ENCODE measurements at places on chromosomes 4 and X. TPM values are rescaled to one million over a fixed set of nuclear protein-coding genes. Genes with fewer than 3 reads are reported as not detected.

GAGE1 gene
- total RNA-seq, result not detected

FDCSP gene
- not detected for total RNA-seq

TACC3 gene
- 1.8 TPM for total RNA-seq

SPCS3 gene
- total RNA-seq, result 25.7 TPM

RIPPLY1 gene
- not detected for total RNA-seq

ADH1B gene
- 104 TPM for total RNA-seq

FMR1NB gene
- total RNA-seq, result not detected

ARX gene
- 2.3 TPM for total RNA-seq

GRCh38 chr4:1910643-1911042, 39.5 kb downstream of the NSD2 start:
- DNase-seq, result no peak

- no peak for DNase-seq
These were observed 18.1 kb upstream of the CHRNA9 start for GRCh38 chr4:40316782-40317635.

GRCh38 chr4:183627979-183628588, 30.9 kb downstream of the RWDD4 start:
- no peak for DNase-seq

- no peak for DNase-seq
These were observed 81.9 kb downstream of the RBM47 start for GRCh38 chr4:40547789-40548132.

DNA sequence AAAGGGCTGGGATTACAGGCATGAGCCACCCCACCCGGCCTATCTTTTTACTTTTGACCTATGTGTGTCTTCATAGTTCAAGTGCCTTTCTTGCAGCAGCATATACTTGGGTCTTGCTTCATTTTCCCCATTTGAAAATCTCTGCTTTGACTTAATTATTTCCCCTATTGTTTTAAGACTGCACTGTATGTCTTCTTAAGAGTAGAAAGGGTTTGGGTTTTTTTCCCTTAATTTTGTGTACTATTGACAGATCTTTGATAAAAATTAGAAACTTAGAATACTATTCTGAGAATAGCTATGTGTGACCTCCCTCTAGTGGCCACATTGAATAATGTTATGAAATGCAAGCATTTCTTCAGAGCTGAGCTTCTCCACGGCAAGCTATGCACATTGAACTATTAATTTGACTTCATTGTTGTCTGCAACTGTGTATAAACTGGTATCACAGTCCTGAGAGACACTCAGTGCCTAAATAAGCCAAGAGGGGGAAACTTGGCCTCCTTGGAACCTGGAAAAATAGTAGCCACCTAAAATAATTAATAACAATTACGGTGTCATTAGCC, 8.7 kb upstream of the SLC25A4 start:
- no peak for DNase-seq

GRCh38 chrX:153665726-153666306, 7.8 kb downstream of the PNCK start:
- no peak for DNase-seq

DNA sequence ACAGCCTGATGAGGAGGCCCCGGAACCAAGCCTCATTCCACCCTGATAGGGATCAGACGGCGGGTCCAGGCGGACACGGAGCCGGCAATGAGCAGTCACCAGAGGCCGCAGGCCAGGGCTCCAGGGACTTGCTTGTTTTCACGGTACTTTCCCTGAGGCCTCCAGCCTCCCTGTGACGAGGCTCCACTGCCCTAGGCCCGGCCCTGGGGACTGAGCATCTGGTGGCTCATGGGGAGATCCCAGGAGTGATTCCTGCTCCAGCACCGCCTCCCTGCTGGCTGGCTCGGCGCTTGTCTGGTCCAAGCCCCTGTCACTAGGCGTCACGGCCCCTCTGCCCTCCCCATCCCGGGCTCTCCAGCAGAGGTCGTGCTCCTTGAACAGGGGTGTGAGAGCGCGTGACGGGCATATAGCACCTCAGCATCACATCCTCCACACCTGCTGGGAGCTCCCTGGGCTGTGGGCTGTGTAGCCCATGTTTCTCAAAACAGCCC, 14.1 kb downstream of the HTRA3 start:
- no peak for DNase-seq

DNA sequence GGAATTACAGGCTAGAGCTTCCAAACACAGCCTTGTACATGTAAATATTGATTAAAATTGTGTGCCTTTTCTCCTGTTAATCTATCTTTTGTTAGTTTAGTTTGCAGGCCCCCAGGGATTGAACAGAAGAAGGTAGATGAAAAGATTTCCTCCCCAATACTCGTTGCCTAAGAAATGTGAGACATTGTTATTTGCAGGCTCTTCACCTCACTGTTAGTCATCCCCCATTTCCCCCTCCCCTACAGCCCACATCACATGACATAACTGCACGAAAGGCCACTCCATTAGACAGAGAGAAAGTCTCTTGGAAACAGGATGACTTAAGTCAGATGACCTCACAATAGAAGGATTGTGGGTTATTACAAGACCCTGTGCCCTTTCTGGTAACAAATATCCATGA, 13.3 kb upstream of the MID1 start:
- no peak for DNase-seq

DNA sequence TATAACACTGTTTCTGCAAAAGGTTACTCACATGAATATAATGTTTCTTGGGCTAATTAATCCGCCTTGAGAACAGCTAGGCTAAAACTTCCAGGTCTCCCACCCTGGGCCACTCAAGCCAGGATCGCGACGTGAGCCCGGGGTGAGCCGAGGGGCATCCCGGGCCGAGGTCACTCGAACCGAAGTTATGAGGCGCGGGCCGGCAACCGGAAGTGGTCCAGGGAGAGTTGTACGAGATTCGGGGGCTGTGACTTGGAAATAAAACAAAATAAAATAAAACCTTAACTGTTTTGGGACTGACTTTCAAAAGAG, 317 bp downstream of the CMC4 start:
- no peak for DNase-seq

GRCh38 chr4:7066006-7066405, 1.9 kb downstream of the GRPEL1 start:
- no peak for DNase-seq

DNA sequence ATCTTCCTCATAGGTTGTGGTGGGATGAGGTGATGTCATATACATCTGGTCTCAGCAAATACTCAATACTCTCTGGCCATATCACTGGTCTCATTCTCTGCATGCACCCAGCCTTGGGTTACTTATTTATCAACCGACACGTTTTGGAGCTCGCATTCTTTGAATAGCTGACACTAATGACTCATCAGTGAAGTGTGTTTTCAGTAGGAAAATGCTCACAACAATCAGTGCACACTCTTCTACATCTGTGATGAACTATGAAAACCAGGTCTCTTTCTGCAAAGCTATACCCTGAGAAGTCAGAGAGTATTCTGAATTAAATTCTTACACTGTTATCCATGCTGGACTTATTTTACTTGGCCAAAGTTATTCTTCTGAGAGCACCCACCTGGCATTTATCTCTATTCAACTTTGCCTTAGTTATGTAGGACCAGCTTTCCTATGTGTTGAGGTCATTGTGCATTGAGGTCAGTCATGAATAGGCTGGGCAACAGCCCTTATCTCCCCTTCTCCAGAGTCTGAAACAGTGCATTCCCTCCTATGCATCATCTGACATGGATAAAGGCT, 58.7 kb upstream of the DHX15 start:
- DNase-seq, result no peak

DNA sequence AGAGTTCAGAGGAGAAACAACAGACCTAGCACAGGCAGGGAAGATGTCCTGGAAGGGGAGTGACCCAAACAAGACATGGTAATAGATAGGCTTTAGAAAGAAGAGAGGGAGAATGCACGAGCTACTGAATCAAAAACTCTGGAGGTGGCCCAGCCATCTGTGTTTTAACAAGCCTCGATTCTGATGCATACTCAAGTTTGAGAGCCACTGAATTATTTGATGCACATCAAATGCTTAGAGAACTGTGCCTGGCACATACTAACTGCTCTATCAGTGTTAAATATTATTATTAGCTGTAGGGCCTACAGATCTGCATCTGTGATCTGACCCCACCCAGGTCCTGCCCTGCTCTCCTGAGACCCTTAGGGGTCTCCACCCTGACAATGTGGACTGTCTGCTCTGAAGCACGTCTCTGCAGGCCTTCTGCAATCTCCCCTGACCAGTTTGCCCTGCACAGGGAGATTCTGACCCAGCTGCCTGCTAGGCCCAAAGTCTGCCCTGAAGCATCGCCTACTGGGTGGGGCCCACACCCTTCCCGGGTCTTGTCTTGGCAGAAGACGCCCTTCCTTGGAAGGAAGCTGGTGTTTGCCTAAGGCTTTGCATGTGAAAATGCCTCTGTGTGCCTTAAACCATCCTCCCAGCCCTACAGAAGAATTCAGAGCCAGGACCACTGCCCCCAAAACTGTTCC, 201.5 kb upstream of the KLF3 start:
- DNase-seq, result no peak

DNA sequence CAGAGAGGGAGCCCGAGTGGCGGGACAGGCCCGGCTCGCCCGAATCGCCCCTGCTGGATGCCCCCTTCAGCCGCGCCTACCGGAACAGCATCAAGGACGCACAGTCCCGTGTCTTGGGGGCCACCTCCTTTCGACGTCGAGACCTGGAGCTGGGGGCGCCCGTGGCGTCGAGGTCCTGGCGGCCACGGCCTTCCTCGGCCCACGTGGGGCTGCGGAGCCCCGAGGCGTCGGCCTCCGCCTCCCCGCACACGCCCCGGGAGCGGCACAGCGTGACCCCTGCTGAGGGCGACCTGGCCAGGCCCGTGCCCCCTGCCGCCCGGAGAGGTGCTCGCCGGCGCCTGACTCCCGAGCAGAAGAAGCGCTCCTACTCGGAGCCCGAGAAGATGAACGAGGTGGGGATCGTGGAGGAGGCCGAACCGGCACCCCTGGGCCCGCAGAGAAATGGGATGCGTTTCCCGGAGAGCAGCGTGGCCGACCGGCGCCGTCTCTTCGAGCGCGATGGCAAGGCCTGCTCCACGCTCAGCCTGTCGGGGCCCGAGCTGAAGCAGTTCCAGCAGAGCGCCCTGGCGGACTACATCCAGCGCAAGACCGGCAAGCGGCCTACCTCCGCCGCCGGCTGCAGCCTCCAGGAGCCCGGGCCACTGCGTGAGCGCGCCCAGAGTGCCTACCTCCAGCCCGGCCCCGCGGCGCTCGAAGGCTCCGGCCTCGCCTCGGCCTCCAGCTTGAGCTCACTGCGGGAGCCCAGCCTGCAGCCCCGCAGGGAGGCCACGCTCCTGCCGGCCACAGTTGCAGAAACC, 156.9 kb downstream of the SOWAHB start:
- no peak for DNase-seq

DNA sequence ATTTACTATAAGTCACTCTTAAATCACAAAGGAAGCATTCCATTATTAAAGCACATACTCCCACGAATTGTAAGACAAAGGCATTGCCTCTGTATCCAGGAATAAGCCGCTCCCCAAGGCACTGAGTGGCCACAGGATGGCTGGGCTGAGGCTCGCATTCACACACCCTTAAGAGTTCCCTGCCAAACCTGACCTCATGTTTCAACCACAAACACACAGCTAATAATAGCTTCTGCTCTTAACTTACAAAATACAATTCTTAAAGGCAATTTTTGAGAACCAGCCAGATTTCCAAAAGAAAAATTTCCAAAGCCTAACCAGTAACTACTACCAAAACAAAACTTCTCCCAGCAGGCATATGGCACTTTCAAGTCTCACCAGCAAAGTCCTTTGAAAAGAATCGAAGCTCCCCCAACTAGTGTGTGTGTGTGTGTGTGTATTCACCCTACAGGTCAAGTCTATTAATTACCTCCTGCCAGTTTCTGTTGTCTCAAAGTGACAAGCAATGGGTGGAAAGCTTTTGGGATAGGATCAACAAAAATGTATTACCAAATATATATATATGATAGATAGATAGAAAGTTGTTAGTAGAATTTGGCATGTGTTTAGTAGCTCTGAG, 36.0 kb downstream of the ARHGAP6 start:
- DNase-seq, result peak; percentile 62

- DNase-seq, result no peak
These were observed 1860.5 kb upstream of the ADGRL3 start for GRCh38 chr4:59339631-59340030.

- no peak for DNase-seq
These were observed 763.8 kb upstream of the AADAT start for GRCh38 chr4:170853422-170854021.

DNA sequence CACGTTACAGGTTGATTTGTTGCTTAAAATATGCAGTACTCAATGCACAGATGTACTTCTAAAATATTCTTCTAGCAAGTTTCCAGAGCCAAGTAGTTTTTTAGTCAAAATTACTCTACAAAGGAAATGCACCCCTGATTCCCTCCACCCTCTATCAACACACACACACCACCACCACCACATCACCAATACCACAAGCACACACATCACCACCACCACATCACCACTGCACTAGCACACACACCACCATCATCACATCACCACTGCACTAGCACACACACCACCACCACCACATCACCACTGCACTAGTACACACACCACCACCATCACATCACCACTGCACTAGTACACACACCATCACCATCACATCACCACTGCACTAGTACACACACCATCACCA, 105.2 kb upstream of the FRG1 start:
- DNase-seq, result no peak

GRCh38 chr4:6767748-6768538, 14.6 kb upstream of the KIAA0232 start:
- peak; percentile 44 for DNase-seq

DNA sequence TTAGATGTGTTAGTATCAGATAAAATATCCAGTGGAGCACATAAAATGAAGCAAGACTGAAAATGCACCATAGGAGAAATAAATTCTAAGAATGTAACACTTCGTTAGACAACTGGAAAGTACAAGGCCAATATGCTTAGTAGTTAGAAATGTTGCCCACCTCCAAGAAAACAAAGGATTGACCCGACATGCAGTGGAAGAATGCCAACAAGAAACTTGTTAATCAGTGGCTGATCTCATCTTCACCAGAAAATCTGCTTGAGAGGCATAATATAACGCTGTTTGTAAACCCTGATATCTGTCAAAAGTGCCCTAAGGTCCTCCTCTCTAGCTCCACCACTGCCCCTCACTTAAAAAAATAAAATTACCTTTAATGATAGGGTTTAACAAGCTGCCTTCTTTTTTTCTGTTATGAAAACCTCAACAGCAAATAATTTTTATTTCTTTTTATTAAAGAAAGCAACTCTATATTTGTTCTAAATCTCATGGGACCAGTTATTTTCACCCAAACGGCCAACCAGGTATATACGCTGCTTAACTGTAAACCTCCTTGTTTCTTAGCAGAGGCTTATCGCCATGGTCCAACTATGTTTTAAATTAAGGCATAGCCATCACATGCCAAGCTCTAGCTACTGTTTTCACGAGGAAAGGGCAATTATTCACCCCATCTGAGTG, 1.8 kb downstream of the RASGEF1B start:
- no peak for DNase-seq

- DNase-seq, result peak; percentile 72
These were observed 164.9 kb downstream of the DHX15 start for GRCh38 chr4:24419181-24420034.

- no peak for DNase-seq
These were observed 37.4 kb downstream of the PAK3 start for GRCh38 chrX:111133389-111133788.

DNA sequence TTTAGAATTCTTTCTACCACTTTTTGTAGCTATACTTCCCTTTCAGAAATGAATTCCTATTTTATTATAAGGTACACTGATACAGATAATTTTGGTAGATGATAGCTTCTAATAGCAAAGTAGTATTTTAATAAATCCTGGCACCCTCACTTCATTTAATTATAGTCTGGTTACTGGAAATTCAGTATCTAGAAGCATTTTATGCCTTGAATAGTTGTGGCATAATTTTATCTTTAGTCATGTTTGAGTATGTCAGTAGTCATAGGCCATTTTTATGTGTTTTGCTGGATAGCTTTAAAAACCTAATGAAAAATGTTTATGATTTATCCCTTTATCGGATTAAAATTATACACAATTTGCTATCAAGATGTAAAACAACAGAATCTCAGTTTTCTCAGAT, 92.3 kb downstream of the DIAPH2 start:
- DNase-seq, result no peak

Data from gastrocnemius medialis (tissue), 4 donors.